ENCODE measurements at places on chromosomes 1 and 21. TPM values are rescaled to one million over a fixed set of nuclear protein-coding genes. Genes with fewer than 3 reads are reported as not detected.

The HMGCS2 gene
- 0.15 TPM for total RNA-seq

The CSMD2 gene
- 0.46 TPM for total RNA-seq

The H6PD gene
- 62.2 TPM for total RNA-seq

The STYXL2 gene
- total RNA-seq, result 0.16 TPM

The UBL4B gene
- not detected for total RNA-seq

Measured in gastroesophageal sphincter (tissue), 4 donors.